ENCODE measurements at places on chromosomes 5 and 9.
A peak's percentile ranks its signal among the peaks of the same experiment; 100 is the strongest.

GRCh38 chr5:54874337-54875021, 110.9 kb downstream of the ESM1 start:
- no peak for DNase-seq

DNA sequence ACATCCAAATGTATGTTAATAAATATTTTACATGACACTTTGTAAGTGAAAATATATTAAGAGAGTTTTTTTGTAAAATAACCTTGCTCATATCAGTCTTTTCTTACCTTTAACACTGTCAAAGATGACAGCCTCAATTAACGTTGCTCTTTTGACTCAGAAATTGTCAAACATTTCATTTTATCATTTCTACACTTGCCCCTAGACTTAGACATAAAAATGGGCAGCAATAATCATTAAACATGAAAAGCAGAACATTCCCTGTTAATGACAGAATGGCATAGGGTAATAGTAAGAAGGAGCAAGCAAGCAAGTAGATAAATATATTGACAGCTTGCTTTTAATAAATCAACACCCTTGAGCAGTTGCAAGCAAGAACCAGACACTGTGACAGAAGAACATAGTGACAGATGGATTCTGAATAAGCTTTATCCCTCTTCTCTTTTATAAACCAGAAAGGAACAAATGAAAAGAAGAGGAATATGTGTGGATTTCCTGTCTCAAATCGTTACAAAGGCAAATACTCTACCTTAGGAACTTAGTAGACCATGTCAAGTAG, 796.0 kb upstream of the CHD1 start:
- no peak for DNase-seq

- no peak for DNase-seq
Measured at GRCh38 chr5:128559300-128560297, 21.6 kb upstream of the FBN2 start.

- peak; percentile 67 for DNase-seq
Measured at GRCh38 chr9:37390759-37391158, 31.7 kb upstream of the GRHPR start.

- no peak for DNase-seq
Measured at GRCh38 chr9:83327323-83327722, 210.9 kb downstream of the FRMD3 start.

GRCh38 chr5:120452471-120452870, 11.6 kb upstream of the PRR16 start:
- no peak for DNase-seq

- DNase-seq = no peak
Measured at GRCh38 chr5:154063372-154063771, 24.6 kb downstream of the MFAP3 start.

DNA sequence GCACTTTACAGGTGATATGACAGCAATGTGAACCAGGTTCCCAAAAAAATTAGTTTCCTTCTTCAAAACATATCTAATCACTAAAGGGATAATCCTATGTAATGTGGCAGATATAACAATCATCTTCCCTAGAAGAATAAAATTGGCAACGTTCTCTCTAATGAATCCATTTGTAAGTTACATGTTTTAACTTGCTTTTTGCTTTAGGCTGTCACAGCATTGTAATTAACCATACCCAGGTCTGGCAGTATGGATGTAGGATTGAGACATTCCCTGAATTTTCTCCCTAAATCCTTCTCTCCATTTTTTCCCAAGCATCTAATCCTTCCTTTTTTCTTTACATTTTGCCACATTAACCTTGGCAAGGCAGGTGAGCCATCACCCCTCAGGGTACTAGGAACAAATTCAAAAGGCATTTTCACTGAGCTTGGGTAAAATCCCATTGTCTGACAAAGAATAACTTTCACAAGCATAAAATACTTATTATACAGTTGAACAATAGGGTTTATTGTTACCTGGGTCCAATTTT, 548.3 kb downstream of the SEMA5A start:
- no peak for DNase-seq

DNA sequence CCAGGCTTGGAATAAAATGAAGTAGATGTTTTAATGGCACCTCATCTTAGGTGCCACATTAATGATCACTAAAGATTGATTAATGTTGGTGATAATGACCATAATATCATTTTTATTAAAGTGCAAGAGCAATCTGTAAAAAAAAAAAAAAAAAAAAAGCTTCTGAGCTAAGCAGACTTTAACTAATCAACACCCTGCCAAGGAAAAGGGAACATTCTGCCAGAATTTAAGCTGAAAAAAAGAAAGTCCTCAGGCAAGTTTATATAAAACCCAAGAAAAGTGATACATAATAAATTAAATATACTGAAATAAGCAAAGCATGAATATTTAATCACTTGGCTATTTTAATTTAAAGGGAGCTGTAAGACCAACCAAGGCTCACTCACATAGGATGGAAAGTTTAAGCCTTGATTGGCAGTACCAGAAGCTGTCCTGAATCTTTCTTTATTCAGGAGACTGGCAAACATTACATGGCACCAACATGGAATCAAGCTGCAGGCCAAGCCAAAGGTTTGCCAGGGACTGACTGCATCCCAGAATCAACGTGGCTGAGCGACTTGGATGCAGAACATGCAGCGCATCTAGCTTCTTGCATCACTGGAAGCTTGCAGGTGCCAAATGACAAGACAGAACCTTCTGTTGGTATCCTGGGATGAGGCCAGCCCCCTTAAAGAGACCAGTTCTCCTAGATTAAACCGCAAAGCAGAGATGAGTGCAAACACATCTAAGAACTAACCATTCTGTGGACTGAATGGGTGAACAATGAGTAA, 413.6 kb downstream of the ENC1 start:
- DNase-seq = no peak

DNA sequence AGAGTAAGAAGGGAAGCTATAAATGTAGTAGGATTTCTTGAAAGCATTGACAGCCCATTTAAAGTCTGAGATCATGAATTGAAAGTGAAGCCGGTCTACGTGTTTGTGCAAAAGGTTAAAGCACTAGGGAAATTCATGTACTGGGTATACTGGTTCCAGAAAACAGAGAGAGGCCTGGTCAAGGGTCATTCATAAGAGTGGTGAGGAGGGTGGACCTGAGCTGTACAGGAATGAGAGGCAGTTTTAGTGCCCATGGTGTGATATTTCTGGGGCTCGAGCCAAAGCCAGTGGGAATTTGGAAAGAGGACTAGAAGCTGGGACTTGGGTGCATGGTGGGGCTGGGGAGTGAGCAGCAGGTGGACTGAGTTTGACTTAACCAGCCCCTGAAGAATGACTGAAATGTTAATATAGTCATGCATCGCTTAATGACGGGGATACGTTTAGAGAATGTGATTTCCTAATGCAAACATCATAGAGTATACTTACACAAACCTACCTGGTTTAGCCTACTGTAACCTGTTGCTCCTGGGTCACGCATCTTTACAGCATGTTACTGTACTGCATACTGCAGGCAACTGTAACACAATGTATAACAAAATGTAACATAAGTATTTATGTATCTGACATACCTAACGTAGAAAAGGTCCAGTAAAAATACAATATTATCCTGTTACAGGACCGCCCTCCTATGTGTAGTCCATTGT, 173.0 kb downstream of the MAST4 start:
- no peak for DNase-seq

DNA sequence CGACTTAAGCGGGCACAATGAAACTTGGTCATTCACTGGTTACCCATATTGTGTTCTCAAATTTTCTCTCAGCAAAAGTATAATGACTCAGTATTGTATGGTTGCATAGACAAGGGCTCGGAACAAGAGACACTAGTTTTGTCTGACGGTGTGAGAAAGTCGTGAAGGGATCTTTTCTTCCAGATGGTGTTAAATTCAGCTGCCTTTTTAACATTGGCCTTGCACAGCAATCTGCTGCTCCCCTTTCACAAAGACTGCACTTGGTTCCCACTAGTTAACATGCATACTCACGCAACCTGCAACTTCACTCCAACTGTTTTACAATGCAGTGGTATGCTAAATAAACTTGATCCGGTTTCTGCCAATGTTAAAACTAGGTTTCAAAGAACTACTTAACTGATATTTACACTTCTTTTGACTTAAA, 219.2 kb downstream of the MEF2C start:
- no peak for DNase-seq

GRCh38 chr5:1058988-1059883, 50.6 kb downstream of the NKD2 start:
- no peak for DNase-seq

- DNase-seq = no peak
Measured at GRCh38 chr5:96563816-96564215, 98.4 kb upstream of the CAST start.

DNA sequence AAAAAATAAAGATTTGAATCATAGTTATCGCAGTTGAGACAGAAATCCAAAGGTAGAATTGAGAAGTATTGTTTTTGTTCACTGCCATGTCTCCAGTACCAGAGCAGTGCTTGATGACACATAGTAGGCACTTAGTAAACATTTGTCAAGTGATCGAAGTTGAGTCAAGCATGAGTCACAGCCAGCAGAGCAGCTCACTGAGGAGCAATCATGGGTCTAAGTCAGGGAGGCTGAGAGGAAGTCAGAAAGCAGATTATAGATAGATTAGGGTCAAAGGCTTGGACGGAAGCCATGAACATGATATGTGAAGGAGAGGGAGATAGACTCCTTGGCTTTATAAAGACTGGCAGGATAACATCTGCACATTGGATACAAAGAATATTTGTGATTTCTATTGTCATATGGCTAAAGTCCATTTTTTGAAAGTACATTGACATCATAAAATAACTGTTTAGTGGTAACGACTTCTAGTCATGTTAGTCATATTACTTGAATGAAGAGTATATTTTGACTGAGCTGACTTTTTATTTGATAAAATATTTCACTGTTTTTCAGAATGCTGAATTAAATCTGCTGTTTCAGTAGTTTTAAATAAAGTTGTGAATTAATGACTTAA, 168.5 kb downstream of the RAB3C start:
- DNase-seq = no peak

DNA sequence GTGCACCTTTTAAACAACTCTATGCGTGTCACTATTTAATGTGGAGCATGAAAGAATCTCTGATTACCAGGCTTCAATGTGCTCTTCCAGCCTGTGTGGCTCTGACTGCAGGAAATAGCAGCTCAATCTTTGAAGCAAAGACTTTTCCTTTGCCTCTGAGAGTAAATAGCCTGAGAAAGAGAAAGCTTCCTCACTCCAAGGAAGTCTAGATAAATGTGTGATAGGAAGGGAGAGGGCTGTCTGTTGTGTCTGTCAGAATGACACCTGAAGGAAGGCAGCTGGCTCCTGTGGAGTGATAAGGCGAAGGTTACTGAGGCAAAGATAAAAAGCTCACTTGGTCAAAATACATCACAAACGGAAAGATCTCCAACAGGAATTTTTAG, 205.3 kb upstream of the HAPLN1 start:
- no peak for DNase-seq

DNA sequence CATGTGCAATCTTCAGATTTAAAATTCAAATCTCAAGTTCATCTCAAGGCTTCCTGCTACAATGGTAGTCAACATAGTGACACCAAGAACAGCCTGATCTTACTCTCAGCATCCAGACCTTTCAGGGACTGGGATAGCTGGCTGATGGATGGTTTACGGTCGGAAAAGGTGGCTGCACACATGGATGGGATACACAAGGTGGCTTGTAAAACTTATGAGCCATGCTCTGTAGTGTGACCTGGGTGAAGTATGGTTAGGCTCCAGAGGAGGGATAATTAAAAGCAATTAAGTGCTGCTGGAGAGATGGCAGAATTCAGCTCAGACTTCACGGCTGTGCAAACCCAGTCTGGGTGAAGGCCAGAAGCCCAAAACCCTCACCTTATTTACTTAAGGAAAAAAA, 379.5 kb downstream of the NFIB start:
- DNase-seq = no peak

- no peak for DNase-seq
Measured at GRCh38 chr9:118038713-118039112, 334.5 kb downstream of the TLR4 start.

GRCh38 chr5:7927466-7928375, 58.8 kb downstream of the MTRR start:
- DNase-seq = peak; percentile 43

- DNase-seq = no peak
Measured at GRCh38 chr9:85554349-85554748, 187.4 kb downstream of the AGTPBP1 start.

DNA sequence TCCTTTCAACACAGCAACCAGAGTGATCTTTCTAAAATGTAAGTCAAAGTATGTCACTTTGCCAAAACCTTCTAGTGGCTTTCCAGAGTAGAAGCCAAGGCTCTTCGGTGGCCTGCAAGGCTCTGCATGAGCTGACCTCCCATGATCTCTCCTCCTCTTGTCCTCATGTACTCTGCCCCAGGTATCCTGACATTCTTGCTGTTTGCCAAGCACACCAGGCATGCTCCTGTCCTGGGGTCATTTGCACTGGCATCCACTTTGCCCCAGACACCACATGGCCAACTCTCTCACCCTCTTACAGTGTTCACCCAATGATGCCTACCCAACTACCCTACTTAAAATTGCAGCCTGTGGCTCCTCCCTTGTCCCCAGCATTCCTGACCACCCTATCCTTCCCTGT, 86.3 kb downstream of the ZNF618 start:
- DNase-seq = no peak

DNA sequence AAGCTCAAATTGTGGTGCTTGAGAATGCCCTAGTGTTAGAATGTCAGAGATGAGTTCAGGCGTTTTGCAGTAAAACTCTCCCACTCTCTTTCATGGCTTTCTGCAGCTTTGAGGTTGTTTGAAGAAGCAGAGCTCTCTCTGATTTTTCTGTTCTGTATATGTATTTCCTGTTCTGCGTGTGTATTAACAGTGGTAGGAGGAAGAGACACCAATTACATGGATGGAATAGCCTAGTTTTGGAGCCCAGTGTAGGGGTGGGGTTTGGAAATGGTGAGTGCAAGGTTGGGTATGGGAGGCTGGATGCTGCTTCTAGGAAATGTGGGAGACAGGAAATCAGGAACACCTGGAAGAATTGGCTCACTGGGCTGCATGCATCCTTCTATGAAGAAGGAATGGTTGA, 12.4 kb downstream of the LARP1 start:
- no peak for DNase-seq

GRCh38 chr5:14868771-14869170, 2.8 kb downstream of the ANKH start:
- DNase-seq = no peak

DNA sequence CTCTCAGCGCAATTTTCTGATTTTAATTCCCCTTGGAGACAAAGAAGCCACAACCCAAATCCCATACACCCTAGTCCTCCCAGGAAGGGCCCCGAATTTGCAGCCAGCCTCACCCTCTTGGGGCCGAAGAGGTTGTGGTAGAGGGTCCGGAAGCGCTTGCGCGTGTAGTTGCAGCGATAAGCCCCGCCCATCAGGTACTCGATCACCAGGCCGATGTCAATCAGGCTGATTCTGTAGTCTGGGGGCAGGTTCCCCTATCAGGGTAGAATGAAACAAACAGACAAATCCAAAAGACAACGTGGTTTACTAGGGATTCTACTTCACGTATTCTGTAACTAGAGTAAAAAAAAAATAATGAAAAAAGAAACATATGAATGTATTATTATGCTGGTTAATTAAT, 210.6 kb upstream of the KLF9 start:
- DNase-seq = no peak

DNA sequence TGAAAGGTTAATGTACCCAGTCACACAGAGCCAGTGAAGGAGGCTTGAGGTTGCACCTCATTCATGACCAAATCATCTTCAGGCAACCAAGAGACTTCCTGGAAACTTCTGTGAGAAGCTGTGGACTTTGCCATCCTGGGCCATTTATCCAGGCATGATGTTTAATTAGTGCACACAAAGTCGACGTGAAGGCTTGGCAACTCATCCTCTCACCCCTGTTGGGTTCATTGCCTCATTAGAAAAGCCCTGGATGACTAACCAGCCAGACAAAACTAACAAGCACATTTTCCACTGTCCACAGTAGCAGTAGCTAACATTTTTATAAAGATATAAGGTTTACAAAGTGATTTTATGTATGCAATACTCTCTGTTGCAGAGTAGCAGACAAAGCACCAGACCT, 65.7 kb upstream of the ZNF462 start:
- DNase-seq = no peak

Data from GM18507 (cell line).